IMR-90 (cell line): ENCODE measurements at places on chromosomes 7 and 10. TPM values are rescaled to one million over a fixed set of nuclear protein-coding genes. Genes with fewer than 3 reads are reported as not detected.
A peak's percentile ranks its signal among the peaks of the same experiment; 100 is the strongest.

CFTR gene
- total RNA-seq, result under 0.01 and 0.18 TPM in 2 replicates

ITPRID1 gene
- total RNA-seq, result not detected in 2 replicates

TMEM270 gene
- total RNA-seq, result not detected in 2 replicates

TDRD1 gene
- total RNA-seq, result not detected in 2 replicates

ZNF365 gene
- total RNA-seq, result 2.5 and 3.2 TPM in 2 replicates

NEUROD6 gene
- total RNA-seq, result not detected in 2 replicates

PDE1C gene
- total RNA-seq, result 53.3 and 61.5 TPM in 2 replicates

DNA sequence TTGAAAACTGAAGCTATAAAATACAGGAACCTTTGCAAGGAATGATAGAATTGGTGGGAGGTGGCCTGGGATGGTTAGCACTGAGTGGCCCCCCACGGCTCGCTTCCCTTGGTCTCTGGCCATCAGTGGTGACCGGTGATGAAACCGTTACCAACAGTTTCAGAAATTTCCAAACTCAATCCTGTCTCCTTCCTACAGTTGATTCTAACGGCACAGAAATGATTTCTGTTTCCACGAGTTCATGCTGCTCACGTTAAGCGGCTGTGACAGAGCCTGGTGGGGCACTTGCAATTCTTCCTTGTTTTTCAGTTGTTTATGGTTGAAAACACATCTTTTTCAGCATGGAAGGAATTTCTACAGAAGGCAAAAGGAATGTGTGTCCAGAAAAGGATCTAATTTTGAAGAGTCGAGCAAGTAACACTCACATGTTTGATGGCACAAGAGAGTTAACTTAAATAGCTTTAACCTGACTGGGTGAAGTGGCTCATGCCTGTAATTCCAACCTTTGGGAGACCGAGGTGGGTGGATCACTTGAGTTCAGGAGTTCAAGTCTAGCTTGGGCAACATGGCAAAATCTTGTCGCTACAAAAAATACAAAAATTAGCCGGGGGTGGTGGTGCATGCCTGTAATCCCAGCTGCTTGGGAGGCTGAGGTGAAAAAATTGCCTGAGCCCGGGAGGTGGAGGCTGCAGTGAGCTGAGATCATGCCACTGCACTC is 100.1 kb downstream of the DNAJB6 start:
- no peak for DNase-seq

DNA sequence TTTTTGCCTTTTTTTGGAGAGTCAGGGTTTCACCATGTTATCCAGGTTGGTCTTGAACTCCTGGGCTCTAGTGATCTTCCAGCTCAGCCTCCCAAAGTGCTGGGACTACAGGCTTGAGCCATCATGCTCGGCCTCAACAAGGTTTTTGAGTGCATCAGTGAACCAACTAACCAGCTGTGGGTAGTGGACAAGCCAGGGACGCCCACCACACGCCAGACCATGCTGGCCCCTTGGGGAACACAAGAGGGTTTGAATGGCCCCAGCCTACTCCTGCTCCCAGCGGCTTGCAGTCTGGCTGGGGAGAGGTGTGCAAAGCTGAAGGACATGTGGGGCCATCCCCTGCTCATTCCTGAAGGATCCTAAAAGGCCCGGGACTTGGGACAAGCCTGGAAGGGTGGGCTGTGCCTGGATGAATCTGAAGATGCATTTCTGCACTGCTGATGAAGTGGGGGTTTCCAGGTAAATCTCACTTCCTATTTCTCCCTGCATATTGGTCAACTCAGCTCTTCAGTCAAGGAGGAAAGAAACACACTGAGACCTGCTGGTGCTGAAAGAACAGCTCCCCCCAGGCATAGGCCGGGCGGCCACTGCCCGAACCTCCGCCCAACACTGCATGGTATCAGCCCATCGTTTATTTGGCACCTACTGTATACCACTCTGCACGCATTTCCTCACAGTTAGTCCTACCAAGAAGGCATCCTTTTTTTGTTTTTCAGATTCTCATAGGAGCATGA is 6.9 kb downstream of the MMD2 start:
- peak; percentile 10 for DNase-seq

DNA sequence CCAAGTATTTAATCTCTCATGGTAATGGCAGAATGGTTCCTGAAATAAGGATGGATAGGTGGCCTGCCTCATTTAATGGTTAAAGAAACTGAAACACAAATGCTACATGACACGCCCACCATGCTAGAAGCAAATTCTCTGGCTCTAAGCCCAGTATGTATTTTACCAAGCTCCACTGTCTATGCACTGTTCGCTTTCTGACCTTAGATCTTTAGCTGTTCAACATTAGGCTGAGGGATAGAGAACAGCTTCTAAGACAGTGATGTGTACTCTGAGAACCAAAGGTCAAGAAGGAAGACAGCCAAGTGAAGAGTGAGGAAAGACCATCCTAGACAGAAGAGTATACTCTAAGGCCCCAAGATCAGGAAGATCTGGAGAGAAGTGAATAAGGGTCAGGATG is 26.6 kb downstream of the FAM3C start:
- peak; percentile 51 for DNase-seq

DNA sequence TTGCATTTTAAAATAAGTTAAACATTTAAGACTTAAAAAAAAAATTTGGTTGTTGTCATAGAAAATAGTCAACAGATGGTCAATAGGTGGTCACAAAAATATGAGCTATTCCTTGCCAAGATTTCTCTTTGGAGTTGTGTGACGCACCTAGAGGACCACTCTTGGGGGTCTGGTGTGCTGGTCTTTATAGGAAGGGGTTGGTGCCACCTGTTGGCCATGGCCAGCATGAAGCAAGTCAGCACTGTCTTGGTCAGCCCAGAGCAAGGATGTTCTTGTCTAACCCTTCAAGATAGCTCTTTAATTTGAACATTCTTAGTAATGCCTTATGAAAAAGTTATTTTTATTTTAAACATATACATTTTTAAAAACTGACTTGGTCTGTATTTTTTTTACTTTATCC is 267.9 kb upstream of the CNTNAP2 start:
- DNase-seq, result no peak

DNA sequence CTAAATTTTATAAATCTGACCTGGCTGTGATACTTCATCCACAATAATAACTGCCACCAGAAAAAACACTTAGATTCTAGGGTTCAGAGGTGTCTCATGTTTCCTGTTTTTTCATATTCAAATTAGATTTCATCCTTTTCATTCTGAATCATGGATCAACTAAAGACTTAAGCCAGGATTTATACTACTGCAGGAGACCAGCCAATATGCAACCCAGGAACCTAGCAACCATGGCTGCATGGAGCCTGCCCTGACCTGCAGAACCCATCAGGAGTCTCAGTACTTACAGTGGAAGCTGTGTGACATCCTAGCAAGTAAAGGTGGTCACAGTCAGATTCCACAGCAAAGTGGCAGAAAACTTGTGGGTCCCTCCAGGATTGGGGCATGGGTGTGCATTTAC is 40.5 kb upstream of the RNF148 start:
- no peak for DNase-seq

DNA sequence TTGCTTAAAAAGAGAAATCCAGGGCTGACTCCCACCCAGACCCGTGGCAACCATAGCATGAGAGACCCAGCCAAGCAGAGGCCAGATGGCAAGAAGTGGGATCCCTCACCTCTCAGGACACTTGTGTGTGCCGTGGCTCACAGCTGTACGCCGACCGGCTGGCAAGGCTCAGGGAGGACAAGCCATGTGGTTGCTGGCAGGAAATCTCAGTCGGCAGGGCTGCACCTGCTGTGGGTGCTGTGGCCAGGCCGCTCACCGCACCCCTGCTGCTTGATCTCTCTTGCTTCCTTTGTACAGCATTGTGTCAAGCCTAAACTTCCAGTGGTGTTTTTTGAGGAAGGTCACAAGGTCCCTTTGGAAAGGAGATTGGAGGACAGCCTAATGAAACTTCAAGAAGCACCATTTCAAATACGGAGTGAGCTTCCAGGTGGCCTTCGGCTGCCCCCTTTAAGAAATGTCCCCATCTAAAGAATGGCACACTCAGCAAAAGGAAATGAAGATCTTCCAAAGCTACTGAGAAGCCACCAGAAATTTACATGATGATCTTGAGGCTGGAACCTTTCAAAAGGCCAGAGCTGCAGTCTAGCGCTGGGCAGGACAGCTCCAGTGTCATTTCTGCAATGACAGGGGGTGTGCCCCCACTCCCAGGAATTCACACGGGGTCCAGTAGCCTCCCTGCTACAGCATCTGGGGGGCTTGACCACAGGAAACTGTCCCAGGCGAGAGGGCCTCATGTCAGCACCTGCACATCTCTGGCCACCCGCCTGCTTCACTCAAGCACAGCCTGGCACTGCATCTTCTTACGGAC is 409.0 kb upstream of the MGMT start:
- no peak for DNase-seq

DNA sequence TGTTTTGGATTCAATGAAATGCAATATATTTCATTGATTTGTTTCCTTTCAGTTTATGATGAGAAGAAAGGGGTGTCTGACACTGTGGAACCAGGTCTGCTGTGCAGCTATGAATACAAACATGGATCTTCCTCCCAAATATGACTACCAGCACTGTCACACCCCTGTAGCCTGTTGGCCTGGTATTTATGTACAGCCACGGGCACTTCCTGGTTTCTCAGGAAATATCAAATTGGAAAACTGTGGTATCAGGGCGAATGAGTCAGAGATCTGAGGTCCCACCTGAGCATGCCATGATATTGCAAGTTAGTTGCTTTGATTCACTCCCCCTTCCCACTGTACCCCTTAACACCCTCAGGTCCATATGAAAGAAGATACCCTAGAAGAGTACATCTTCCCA is 87.8 kb downstream of the DNMBP start:
- DNase-seq, result no peak

GRCh38 chr7:36202398-36202797 is 49.3 kb downstream of the EEPD1 start:
- no peak for DNase-seq

DNA sequence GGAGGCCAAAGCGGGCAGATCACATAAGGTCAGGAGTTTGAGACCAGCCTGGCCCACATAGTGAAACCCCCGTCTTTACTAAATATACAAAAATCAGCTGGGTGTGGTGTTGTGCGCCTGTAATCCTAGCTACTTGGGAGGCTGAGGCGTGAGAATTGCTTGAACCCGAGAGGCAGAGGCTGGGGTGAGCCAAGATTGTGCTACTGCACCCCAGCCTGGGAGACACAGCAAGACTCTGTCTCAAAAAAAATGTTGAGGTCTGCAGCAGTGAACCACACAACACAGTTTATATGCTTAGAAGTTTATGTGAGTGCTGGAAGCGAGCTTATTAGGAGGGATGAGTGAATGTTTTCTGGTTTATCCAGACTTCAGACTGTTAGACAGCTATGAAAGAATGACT is 10.4 kb downstream of the LHPP start:
- DNase-seq, result no peak

GRCh38 chr7:129169171-129169671 is 19.2 kb upstream of the SMO start:
- no peak for DNase-seq

DNA sequence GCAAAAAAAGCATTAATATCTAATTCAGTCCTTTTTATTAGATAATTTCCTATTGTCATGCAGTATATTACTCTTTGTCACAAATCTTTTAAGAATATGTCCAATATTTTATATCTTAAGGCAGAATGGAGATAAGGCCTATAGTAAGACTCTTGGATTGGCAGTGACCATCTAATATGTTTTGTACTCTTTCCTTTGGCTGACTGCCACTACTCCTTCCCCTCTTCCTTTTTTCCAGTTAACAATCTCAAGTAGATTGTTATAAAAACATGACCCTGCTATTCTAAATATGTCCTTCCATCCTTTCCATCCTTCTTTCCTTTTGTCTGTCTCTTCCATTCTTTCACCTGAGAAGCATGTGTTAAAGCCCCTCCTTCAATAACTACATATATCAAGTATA is 92.8 kb upstream of the TMEM168 start:
- DNase-seq, result no peak

DNA sequence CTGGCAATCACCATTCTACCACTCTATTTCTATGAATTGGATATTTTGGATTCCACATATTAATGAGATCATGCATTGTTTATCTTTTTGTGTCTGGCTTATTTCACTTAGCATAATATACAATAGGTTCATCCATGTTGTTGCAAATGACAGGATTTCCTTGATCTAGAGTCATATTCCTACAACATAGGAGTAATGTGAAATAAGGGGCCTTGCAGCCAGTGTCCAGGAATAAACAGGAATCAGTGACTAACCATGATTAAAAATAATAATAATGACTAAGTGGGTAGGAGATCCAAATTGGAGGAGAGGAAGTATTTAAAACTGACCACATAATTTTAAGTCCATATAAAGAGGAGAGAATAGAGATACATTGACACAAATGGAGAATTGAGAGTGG is 49.9 kb downstream of the SCIN start:
- peak; percentile 62 for DNase-seq

- peak; percentile 95 for DNase-seq
These were observed 120.6 kb downstream of the PRPF18 start for GRCh38 chr10:13707156-13707881.

DNA sequence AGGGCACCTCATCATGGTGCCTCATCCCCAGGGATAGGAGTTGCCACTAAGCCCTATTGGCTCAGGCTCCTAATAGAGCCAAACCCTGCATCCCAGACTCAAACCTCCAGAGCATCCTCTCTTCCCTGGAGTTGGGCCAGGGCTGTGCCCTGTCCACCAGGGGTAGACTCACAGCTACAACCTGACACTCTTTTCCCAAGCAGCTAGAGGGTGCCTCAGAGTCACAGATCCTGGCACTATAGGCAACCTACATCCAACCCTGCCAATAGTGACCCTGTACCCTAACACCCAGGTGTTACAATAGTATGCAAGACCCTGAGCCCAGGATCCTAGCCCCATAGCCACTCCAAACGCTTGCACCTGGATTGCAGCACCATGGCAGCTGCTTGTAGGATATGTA is 64.0 kb upstream of the PLA2G12B start:
- no peak for DNase-seq

- no peak for DNase-seq
These were observed 28.8 kb downstream of the ABI1 start for GRCh38 chr10:26831936-26832335.

- DNase-seq, result no peak
These were observed 4.0 kb downstream of the OPN4 start for GRCh38 chr10:86658261-86658741.

DNA sequence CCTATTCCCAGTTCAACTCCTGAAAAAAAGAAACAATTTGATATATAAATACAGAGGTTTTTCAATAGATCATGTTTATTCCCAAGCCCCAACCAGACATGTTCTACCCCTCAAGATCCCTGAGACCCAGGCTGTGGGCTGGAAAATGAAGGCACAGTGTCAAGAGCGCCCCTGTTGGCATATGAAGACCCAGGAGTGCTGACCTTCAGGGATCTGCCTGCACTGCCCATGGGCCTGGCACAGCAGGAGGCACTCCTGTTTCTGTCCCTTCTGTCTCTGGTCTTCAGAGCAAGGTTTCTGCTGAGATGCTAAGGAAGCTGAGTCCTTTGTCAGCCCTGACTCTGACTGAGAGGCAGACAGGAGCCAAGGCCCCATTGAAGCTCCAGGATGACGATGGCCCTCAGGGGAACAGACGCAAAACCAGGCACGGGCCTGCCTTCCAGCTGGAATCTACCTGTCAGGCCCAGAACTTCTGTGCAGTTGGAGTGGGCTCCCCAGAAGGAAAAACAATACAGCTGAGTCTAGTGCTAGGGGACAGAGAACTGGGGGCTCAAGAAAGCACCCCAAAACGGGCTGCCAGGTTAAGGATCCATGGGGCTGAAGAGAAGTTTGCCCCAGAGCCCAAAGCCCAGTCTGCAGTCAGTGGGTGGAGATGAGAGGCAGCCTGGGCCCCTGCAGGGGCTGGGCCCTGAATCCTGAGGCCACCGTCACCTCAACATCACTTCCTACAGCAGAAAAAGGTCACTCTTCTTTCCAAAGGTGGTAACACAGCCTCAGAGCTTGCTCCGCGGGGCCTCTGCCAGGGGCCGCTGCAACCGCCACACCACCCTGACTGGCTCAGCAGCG is 6.7 kb upstream of the AIFM2 start:
- no peak for DNase-seq

- no peak for DNase-seq
These were observed 220.3 kb downstream of the SNX13 start for GRCh38 chr7:17719998-17720397.
